ENCODE measurements at places on chromosomes 3 and 15. TPM values are rescaled to one million over a fixed set of nuclear protein-coding genes. Genes with fewer than 3 reads are reported as not detected.

DNA sequence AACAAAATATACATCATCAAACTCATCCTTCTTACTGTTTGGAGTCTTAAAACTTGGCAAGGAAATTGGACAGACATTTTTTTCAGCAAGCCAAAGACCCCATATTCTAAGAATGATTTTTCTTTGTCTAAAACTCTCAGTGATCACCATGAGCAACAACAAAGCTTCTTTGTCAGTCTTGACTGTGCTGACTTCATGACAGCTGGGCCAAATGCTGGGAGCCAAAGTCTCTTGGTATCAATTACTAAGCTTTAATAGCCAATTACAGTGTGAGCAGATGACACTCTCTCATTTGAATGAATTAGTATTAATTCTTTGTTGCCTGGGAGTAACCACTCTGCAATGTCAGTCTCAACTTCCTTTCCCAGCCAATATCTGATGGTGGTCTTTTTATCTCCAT is 48.1 kb upstream of the GK5 start:
- H3K4me3 ChIP-seq, result no peak overlapping the region
- no peak for DNase-seq
- no peak overlapping the region for H3K27ac ChIP-seq
- no peaks in the 10 kb centered on the region for H3K36me3 ChIP-seq
- H3K4me1 ChIP-seq, result no peaks in the 10 kb centered on the region

DNA sequence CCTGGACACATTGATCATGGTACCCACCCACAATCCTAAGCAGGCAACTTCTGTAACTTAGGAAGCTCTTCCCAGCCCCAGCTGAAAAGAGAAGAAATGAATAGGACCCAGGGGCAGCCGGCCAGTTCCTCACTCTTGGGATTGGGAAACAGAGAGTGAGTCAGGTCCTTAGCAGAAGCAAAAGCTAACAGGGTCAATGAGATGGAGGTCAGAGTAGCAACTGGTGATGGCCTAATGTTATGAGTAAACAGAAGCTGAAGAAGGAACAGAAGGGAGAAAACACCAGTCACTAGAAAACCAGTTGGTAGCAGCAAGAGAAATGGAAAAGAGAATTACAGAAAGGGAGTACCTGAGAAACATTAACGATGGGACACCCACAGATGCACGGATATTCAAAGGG is 20.0 kb downstream of the RIOX2 start:
- peak overlapping the region; percentile 86 for H3K27ac ChIP-seq
- peaks cover 3% of the 10 kb centered on the region for H3K4me1 ChIP-seq
- no peak for DNase-seq
- peaks cover 34% of the 10 kb centered on the region for H3K36me3 ChIP-seq
- H3K27me3 ChIP-seq, result no peaks in the 10 kb centered on the region

- H3K36me3 ChIP-seq, result no peaks in the 10 kb centered on the region
- H3K27ac ChIP-seq, result no peak overlapping the region
- DNase-seq, result peak; percentile 94
- no peak overlapping the region for H3K4me3 ChIP-seq
These were observed 12.5 kb upstream of the CAMKV start for GRCh38 chr3:49882166-49882565.

GRCh38 chr3:88509582-88509981 is 359.8 kb downstream of the C3orf38 start:
- no peaks in the 10 kb centered on the region for H3K27me3 ChIP-seq
- H3K4me1 ChIP-seq, result no peaks in the 10 kb centered on the region
- no peak for DNase-seq
- no peak overlapping the region for H3K27ac ChIP-seq
- H3K4me3 ChIP-seq, result no peak overlapping the region

- H3K36me3 ChIP-seq, result no peaks in the 10 kb centered on the region
- H3K4me3 ChIP-seq, result no peak overlapping the region
- H3K4me1 ChIP-seq, result no peaks in the 10 kb centered on the region
These were observed 7.4 kb upstream of the PCOLCE2 start for GRCh38 chr3:142896201-142896755.

- no peak for DNase-seq
- H3K27ac ChIP-seq, result no peak overlapping the region
- H3K27me3 ChIP-seq, result no peaks in the 10 kb centered on the region
- no peak overlapping the region for H3K4me3 ChIP-seq
- H3K4me1 ChIP-seq, result peaks cover 2% of the 10 kb centered on the region
These were observed 103.9 kb upstream of the MB21D2 start for GRCh38 chr3:193021506-193022010.

DNA sequence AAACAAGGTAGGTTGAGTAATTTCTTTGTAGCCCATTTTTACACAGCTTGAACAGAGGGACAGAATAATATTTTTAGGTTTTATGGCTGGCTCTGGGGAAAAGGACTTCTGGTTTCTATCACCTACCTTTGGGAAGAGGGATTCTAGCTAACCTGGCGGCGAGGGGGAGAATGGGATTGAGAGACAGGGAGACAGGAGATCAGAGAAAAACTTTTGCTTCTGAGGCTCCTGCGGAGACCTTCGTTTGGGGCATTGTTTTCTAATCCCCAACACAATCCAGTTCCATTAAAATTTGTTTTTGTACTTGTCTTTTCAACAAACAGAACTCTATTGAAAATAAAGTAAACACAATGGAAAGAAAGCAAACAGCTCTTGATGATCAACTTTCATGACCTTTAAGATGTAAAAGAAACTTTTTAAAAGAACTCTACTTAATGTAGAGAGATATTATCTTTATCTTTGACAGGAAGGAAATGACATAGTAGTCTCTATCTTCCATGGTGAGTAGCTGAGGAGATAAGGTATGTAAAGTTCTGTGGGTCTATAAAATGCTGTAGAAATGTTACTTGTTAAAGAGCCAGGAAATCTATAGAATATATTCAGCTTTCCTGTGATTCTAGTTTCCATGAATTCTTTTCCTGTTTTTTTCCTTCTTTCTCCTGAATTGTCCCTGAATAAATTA is 37.0 kb upstream of the P2RY1 start:
- H3K36me3 ChIP-seq, result no peaks in the 10 kb centered on the region
- no peak overlapping the region for H3K27ac ChIP-seq
- no peak overlapping the region for H3K4me3 ChIP-seq

- H3K36me3 ChIP-seq, result no peaks in the 10 kb centered on the region
- peaks cover 18% of the 10 kb centered on the region for H3K4me1 ChIP-seq
- H3K4me3 ChIP-seq, result no peak overlapping the region
- no peak for DNase-seq
- peak overlapping the region; percentile 88 for H3K27ac ChIP-seq
These were observed 55.0 kb upstream of the LCTL start for GRCh38 chr15:66620744-66621344.

- H3K4me1 ChIP-seq, result no peaks in the 10 kb centered on the region
- no peak overlapping the region for H3K4me3 ChIP-seq
- no peak for DNase-seq
- no peaks in the 10 kb centered on the region for H3K27me3 ChIP-seq
- H3K36me3 ChIP-seq, result no peaks in the 10 kb centered on the region
These were observed 61.3 kb downstream of the MYRIP start for GRCh38 chr3:39870706-39871105.

DNA sequence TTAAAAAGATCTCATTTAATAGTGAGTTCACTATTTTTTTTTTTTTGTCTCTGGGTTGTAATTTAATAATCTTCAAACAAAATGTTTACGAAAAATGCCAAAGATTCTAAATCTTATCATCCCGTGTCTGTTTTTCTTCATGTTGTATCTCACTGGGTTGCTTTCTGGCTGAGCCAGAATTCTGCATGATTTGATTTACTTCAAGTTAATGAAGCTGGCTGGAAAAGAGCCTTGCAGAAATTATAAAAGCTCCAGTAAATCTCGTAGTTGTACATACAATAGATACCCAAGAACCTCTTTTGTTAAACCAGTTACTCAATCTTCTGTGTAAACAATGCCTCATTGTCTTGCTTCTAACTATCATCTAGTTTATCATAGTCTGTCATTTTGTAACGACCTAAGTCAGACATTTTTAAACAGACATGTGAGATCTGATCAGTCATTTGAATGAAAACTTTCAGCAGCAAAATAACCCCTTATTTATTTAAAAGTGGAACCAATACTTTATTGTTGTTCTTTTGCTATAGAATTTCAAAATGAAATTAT is 249.0 kb downstream of the MCTP2 start:
- H3K36me3 ChIP-seq, result no peaks in the 10 kb centered on the region
- H3K27me3 ChIP-seq, result no peaks in the 10 kb centered on the region
- DNase-seq, result peak; percentile 79
- no peak overlapping the region for H3K4me3 ChIP-seq

The TMEM266 gene
- 4.4 TPM for total RNA-seq
